Naive B cell (primary cell): ENCODE measurements at places on chromosomes 1 and 21.

- peak; percentile 45 for DNase-seq
Measured at GRCh38 chr1:117659550-117660270, 53.9 kb downstream of the TENT5C start.

DNA sequence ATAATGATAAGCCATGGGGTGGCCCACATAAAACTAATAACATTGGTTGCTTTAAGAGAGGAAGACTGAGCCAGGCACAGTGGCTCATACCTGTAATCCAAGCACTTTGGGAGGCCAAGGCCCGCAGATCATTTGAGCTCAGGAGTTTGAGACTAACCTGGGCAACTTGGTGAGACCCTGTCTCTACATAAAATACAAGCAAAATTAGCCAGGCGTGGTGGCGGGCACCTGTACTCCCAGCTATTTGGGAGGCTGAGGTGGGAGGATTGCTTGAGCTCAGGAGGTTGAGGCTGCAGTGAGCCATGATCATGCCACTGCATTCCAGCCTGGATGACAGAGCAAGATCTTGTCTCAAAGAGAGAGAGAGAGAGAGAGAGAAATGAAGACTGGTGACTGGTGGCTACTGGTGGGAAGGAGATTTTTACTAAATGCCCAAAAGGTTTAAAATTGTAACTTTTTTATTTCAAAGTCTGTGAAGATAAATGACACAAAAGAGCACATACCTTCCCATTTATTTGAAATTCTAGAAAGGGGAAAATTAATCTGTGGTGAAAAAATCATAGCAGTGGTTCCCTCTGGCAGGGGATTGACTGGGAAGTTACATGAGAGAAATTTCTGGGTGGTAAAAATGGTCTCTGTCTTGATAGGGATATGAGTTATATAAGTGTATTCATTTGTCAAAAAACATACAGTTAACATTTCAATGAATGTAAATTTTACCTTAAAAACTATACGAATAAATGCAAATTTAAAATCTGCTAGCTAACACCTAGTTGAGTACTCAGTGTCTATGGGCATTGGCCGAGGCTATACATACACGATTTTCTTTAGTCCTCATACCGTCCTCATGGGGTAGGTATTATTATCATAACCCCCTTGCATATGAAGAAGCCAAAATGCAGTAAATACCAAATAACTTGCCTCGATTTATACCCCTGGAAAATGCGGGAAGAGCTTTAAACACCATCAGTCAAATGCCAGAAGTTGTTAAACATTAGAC, 2.2 kb upstream of the NBPF1 start:
- DNase-seq, result no peak

DNA sequence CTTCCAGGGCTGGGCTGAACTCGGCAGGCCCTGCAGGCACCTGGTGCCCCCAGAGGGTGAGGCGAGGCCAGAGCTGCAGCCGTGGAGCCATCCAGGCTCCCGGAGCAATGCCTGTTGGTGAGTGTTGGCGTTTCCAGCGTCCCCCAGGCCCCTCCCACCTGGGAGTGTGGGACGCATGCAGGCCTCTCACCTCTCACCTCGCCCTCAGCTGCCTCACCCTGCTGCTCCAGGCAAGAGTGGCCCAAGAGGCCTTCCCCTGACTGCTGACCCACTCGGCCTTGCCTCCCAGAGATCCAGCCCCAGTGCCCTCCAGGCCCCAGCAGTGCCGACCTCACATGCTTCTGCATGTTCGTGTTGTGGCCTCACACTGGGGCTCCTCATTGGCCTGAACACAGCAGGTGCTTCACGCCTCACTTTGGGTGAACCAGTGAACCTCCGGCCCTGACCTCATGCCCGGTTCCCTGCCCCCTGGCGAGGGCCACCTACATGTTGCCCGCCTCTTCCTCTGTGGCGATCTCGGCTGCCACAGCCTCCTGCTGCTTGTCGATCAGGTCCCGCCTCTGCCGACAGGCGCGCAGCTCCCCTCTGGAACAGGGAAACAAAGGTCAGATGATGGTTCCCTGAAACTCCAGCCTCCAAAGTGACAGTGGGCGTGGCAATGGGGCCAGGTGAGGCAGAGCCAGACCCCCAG, 17.0 kb downstream of the CFAP74 start:
- DNase-seq, result no peak

DNA sequence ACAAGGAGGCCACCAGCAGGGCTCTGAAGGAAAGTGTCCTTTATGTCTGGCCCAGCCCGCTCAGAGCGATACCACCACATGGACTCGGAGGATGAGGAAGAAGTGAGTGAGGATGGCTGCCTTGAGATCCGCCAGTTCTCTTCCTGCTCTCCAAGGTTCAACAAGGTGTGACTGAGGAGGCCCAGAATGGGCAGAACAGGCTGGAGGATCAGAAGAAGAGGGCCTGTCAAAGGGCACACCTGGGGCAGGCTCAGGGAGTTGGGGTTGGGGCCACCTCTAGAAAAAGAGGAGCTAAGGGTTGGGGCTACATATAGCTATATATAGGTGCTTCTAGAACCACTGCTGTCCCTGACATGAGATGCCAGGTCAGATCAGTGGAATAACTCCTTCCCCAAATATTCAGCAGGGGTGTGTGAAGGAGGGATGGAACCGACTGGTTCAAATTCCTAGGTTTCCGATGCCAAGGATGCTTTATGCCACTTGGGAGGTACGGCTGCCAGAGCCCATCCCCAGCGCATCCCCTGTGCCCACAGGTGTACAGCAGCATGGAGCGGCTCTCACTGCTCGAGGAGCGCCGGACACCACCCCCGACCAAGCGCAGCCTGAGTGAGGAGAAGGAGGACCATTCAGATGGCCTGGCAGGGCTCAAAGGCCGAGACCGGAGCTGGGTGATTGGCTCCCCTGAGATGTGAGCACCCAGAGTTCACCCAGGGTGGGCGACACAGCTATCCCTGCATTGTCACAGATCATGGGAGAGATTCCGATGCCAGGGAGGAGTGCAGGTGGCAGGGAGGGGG, 102.2 kb downstream of the PIK3R3 start:
- DNase-seq, result no peak

GRCh38 chr21:25115021-25115420, 492.3 kb downstream of the MRPL39 start:
- no peak for DNase-seq

DNA sequence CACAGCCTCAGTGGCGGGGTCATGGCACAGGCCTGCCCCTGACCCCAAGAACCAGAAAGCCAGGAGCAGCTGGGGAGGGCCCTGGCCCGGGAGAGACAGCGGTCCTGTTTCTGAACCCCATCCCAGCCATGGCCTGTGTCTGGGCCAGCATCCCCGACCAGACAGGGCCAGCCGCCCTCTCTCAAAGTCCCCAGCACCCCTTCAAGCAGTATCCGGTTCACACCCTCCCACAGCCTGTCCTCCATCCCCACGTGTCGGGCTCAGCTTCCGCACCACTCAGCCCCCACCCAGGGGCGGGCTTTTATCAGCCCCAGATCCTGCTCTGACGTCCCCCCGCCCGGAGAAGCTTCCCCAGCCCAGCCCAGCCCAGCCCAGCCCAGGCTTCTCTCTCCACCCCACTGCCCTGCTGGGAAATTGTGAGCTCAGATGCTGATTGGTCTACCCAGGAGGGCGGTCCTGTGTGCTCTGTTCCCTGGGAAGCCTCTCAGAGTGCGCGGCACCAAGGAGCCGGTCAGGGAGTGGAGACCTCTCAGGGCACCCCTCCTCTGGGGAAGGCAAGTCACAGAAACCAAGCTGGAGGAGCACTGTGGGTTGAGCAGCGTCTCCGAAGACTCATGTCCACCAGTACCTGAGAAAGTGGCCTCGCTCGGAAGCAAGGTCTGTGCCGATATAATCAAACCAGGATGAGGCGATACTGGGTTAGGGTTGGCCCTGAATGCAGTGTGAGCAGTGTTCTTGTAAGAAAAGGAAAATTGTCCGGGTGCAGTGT, 4.7 kb upstream of the FAAP20 start:
- DNase-seq, result peak; percentile 70

DNA sequence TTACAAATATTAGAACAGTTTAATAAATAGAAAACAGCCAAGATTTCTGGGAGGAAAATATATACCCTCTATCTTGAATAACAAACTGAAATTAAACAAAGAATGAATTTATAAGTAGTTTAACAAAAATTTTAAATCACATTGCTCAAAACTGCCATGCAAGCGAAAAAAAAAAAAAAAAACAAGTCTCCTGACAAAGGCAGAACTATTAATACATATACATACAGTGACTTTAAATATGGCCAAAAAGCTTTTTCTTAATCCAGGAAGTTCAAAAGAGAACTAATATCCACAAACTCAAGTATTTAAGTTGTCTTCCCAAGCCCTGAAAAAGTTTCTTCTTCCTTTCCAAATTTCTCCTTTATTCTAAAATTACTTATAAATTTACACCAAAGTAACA, 63.5 kb upstream of the MUTYH start:
- DNase-seq, result no peak

- no peak for DNase-seq
Measured at GRCh38 chr1:172125812-172126430, 284.6 kb downstream of the DNM3 start.

DNA sequence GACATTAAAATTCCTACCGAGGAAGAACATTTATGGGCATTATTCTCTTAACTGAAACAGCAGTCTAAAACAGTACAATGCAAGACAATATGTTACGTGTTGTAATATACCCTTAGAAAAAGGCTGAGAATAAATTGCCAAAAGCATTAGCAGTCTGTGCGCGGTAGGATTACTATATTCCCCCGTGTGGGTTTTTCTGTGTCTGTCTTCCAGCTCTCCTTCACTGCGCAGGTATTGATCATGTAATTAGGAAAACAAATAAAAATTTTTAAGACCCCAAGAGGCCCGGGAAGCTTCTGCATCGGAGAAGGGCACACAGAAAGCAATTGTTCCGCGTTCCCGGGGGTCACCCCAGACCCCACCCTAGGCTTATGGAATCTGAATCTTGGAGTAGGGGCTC, 68.8 kb downstream of the FBXO2 start:
- no peak for DNase-seq

DNA sequence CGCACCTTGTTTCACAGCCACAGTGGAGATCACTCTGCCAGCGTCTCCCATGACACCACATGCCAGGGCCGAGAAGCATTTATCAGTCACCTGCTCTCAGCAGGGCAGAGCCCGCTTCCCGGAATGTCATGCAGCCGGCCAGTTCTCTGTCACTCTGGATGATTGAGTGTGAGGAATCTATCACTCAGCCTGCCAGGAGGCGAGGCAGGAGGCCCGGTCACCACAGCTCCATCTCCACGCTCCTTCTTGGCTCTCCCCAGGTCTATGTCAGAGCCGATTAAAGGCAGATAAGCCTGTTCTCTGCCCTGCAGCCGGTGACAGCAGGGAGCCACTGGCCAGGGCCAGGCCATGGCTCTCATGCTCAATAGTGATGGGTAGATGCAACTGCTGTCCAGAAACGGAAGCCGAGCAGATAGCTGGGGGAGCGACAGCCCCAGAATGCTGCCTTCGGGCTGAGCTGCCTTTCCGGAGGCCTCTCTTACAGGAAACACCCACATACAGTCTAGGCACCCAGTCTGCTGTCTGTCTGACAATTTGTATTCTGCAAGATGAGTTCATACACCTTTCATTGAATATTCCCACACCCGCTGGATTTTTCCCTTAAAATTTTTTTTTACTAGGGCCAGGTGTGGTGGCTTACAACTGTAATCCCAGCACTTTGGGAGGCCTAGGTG, 64.1 kb downstream of the ACTL8 start:
- DNase-seq, result no peak
